ENCODE measurements at places on chromosomes 2 and 18.

- peak; percentile 58 for DNase-seq
Observed at GRCh38 chr18:39841482-39842365, 2113.3 kb upstream of the PIK3C3 start.

GRCh38 chr18:56869189-56869777, 218.1 kb downstream of the WDR7 start:
- peak; percentile 41 for DNase-seq

- no peak for DNase-seq
Observed at GRCh38 chr2:207617011-207617671, 8.1 kb downstream of the METTL21A start.

GRCh38 chr18:35564795-35565453, 16.6 kb upstream of the GALNT1 start:
- DNase-seq: no peak

DNA sequence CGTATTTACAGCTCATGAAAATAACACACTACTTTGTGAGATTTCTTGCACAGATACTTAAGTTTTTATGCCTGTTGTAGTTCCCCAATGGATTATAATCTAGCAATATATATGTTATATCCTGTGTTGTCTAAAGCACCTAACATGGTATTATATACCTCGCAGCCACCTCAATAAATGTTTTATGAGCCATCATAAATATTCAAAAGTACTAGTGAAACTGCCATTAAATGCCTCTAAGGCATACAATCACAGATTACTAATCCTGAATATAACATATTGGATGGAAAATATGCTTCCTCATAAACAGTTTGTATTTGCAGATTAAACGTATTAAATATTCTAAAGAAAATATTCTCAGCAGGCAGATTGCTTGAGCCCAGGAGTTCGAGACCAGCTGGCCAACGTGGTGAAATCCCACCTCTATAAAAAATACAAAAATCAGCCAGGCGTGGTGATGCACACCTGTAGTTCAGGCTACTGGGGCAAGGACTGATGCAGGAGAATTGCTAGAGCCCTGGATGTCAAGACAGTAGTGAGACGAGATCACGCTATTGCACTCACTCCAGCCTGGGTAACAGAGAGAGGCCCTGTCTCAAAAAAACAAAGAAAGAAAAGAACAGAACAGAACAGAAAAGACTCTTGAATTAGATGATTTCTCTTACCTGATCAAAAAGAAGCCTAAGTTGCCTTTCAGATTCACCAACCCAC, 64.1 kb downstream of the ATAD2B start:
- DNase-seq: no peak
